H1 (cell line): ENCODE measurements at places on chromosomes 2 and 18. TPM values are rescaled to one million over a fixed set of nuclear protein-coding genes. Genes with fewer than 3 reads are reported as not detected.

Gene ACVR1C
- 0.17 and 0.21 TPM in 2 replicates for polyA plus RNA-seq

Gene ZRANB3
- 2.7 and 4.5 TPM in 2 replicates for polyA plus RNA-seq

Gene LYPD6
- 4.4 and 5.6 TPM in 2 replicates for polyA plus RNA-seq

Gene TMEFF2
- 0.91 and 1.0 TPM in 2 replicates for polyA plus RNA-seq

Gene TPGS2
- polyA plus RNA-seq = 206 and 273 TPM in 2 replicates

Gene KIF5C
- polyA plus RNA-seq = 12.5 and 16.3 TPM in 2 replicates
